ENCODE measurements at places on chromosomes 1 and 21. TPM values are rescaled to one million over a fixed set of nuclear protein-coding genes. Genes with fewer than 3 reads are reported as not detected.

GRCh38 chr1:30758785-30759380, 1.3 kb upstream of the LAPTM5 start:
- DNase-seq: peak; percentile 31

PDE4DIP gene
- total RNA-seq: 24.7 TPM

DNA sequence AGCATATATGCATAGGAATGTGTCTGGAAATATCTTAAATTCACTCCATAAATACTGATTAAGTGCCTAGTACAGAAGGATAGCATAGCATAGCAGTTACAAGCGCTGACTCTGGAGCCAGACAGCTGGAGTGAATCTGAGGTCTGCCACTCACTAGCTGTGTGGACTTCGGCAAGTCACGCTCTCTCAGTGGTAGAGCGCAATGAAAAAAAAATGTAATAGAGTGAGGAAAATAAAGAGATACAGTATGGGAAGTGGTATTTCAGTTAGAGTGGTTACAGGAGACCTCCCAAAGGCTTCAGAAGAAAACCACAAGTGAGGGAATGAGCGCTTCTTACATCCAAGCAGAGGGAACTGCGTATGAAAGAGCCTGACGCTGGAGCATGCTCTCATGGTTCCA, 338.9 kb upstream of the PRMT6 start:
- DNase-seq: no peak

DNA sequence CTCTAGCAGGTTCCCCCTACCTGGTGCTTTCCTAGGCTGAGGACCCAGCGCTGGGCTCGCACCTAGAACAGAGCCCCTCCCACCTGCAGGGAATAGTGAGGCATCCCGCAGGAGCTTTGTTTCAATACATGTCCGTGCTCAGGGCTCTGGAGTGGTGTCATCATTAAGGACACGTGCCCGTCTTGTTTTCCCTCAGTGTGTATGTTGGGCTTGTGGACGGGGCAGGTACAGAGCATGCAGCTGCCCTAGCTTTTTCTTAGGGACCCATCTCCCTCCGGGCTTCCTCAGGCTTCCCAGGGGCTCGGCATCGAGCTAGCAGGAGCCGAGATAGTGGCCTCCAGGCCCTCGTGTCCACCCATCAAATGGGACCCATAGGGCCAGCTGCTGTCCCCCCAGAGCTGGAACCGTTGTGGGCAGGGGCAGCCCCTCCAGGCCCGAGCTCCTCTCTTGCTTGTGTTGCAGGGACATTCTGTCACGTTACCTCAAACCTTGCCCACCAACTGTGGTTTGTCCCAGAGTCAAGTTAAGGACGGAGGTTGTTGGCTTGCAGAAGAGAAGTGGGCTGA, 3.9 kb downstream of the TMEM201 start:
- no peak for DNase-seq

GRCh38 chr1:232673256-232673655, 43.3 kb upstream of the SIPA1L2 start:
- no peak for DNase-seq

GRCh38 chr1:76291737-76292136, 217.2 kb downstream of the ST6GALNAC3 start:
- DNase-seq: no peak

GRCh38 chr21:18443701-18444100, 40.1 kb upstream of the TMPRSS15 start:
- no peak for DNase-seq

- peak; percentile 41 for DNase-seq
Measured at GRCh38 chr21:28776251-28776650, 216.4 kb downstream of the LTN1 start.

- peak; percentile 93 for DNase-seq
Measured at GRCh38 chr1:112605633-112606327, 13.2 kb downstream of the ST7L start.

GRCh38 chr1:83006271-83006670, 992.7 kb downstream of the TTLL7 start:
- DNase-seq: no peak

DNA sequence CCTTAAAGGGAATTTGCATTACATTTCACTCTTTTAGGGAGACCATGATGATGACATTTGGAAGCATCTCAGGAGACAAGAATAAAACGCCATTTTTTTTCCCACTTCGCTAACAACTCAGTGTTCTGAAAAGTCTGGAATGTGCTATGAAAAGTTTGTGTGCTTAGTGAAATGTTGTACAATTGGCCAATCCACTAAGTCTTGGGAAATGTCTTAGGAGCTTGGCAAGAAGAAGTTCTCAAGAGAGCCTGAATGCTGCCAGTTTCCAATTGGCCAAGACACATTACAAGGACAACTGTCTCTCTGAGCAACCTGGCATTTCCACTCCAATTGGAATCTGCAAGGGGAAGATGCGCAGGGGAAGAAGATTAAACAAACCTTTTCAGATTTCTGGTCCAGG, 401.8 kb downstream of the RWDD3 start:
- no peak for DNase-seq

GRCh38 chr1:197041486-197042353, 25.3 kb downstream of the F13B start:
- no peak for DNase-seq

DNA sequence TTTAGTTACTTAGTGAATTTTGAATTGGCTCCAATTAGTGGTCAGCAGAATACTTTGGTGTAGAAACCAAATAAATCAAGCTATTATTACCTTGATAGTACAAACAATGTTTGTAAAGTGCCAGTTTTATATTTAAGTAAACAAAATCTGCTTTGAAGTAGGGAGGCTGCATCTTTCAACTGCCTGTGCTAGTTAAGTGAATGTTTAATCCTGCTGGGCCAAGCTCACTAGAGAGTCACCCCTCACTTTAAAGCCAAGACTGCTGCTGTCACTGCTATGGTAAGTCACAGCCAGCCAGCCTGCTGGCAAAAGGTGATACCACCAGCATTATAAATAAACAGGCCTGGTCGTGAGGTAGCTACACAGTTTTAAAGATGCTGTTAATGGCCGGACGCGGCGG, 10.3 kb upstream of the CFAP126 start:
- DNase-seq: no peak

DNA sequence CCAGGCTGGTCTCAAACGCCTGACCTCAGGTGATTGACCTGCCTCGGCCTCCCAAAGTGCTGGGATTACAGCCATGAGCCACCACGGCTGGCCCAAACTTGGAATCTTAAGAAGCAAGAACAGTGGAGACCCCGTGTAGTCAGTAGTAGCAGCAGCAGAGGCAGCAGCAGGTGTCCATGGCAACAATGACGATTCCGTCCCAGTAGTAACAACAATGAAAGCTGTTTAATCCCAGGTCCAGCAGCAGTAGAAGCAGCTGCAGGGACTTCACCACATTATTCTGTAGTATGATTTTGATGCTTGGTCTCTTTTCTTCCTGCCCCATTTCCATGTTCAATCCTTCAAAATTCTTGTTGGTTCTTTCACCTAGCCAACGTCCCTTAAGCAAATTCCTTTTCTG, 69.6 kb upstream of the KCTD3 start:
- no peak for DNase-seq

TRIM67 gene
- not detected for total RNA-seq

DNA sequence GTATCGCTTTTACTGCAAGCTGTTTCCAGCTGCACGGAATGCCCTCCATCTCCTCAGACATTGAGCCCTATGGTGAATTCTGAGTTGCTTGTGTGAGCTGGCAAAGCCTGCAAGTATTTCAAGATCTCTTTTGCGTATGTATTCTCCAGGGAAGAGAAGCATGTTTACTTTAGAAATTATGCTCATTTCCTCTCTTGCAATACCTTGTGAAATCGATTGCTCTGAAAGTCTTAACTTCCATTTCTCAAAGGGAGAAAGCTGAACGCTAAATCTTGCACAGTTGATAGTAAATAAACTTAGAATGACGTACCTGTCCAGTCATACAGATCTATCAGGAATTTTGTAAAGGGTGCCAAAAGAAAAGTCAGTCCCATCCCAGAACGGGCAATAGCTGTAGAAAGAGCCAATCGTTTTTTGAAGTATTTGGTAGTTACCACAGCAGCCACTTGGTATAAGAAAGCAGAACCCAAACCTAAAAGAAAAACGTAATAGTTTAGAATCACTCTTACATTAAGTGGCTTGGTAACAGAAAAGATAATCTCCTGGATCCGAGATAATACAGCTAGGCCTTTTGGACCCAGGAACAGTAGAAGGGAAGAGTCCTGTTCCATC, 10.0 kb downstream of the SLC16A4 start:
- peak; percentile 41 for DNase-seq

DNA sequence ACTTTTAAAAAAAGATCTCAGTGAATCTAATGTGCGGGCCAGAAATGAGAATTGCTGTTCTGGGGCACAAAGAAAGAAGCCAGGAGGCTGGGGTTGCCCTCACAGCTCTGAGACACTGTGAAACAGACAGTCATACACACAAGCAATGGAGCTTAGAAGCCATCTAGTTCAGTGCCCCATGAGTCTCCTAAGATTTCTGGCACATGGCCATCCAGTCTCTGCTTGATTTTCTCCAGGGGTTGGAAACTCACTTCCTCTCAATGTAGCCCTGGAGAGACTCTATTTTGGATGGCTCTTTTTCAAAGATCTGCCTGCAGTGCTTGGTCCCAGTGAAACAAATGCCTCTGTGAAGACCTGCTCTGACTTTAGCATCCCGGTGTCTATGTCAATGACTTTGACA, 38.6 kb downstream of the KCNN3 start:
- no peak for DNase-seq

- DNase-seq: peak; percentile 39
Measured at GRCh38 chr1:93525431-93525830, 77.5 kb downstream of the FNBP1L start.

GRCh38 chr1:67743072-67743725, 58.2 kb downstream of the GADD45A start:
- DNase-seq: no peak

- no peak for DNase-seq
Measured at GRCh38 chr21:34962586-34963222, 86.4 kb downstream of the RUNX1 start.

GRCh38 chr1:203544978-203545816, 51.2 kb downstream of the OPTC start:
- DNase-seq: peak; percentile 43

DNA sequence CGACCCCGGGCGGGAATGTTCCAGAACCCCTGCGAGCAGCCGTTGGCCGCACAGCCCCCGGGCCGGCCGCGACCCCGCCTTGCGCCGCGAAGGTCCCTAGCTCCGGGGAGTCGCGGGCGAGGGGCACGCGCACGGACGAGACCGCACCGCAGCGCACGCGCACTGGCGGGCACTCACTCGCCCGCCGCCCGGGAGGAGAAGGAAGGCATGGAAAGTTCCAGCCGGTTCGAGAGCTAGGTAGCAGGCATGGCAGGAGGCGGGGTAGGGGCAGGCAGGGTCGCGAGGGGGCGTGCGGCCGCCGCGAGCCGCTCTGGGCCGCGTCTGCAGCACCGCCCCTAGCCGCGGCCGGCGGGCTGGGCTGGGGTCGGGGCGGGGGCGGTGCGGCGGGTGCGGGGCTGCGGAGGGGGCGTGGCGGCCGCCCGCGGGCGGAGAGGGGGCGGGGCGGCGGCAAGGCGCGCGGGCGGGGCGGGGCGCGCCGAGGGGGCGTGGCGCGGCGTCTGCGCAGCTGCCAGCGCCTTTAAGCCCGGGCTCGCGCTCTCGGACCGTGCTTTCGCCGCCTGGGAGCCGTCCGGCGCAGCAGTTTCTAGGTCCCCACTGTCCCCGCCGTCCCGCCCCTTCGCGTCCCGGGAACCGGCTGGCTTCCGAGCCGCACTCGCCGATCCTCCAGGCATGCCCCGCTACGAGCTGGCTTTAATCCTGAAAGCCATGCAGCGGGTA, at the start of the genes MRPS6 and SLC5A3:
MRPS6 (plus strand) TSS at position 547 of the 717 bp plus-strand sequence; CDS start at position 670, 123 bp downstream.
SLC5A3 (plus strand) TSS at position 547 of the 717 bp plus-strand sequence. CDS start 21,621 bp downstream, outside the sequence.
- peak; percentile 51 for DNase-seq

CYP4Z1 gene
- not detected for total RNA-seq

DNA sequence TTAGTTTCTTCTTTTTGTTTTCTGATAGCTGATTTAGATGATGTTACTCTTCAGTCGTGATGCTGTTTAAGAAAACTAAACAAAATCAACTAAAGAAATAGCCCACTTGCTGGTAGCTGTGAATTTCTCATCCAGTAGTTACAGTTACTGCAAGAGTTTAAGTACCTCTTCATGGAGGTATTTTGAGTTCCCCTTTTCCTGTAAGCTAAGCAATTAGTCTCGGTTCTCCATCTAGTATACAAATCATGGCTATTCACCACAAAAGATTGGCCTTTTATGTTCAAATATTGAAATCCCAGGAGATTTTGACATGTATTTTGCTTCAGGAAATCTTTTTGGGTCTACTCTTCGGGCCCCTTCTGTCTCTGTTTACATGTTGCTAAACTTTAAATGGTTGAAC, 31.1 kb downstream of the HUNK start:
- DNase-seq: no peak

REN gene
- 0.26 TPM for total RNA-seq

NR1I3 gene
- total RNA-seq: not detected

- no peak for DNase-seq
Measured at GRCh38 chr21:19608101-19608621, 1204.6 kb upstream of the TMPRSS15 start.

GRCh38 chr21:41641821-41642701, 124.8 kb downstream of the RIPK4 start:
- DNase-seq: peak; percentile 89

DNA sequence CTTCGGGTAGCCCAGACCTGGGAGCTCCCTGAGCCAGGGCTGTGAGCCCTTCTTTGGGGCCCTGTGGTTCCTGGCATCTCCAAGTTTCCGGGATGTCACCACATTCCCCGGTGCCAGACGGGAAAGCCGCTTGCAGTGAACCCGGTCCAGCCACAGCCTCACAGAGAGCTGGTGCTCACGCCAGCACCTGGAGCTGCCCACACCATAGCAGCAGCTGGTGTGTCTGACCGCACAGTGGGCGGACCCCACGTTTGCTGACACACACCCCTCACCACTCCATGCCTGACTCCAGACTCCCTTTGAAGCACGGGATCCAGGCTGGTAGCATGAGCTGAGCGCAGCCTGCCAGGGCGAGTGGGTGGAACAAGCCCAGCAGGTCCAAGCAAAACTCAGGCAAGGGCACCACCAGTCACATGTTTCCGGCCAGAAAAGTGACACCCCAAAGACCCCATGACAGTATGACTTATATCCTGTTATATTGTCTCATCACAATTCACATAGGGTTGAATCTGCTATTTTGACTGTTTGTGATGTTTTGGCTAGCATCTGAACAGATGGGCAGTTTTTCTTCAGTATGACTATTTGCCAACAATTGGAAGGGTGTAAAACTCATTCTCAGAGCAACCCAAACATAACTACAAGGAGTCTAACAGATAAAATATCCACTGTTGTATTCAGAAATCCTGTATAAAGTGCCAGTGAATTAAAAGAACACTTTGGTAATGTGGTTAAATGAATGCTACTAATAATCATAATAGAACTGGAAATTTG, 285.4 kb downstream of the SMYD3 start:
- no peak for DNase-seq

FAM72B gene
- not detected for total RNA-seq

LCE2A gene
- not detected for total RNA-seq

- no peak for DNase-seq
Measured at GRCh38 chr21:44375761-44376241, 22.4 kb downstream of the TRPM2 start.

ACOT11 gene
- total RNA-seq: 6.0 TPM

KRTCAP2 gene
- 133 TPM for total RNA-seq

ERVH48-1 gene
- not detected for total RNA-seq

ALDH4A1 gene
- total RNA-seq: 15.8 TPM

DNA sequence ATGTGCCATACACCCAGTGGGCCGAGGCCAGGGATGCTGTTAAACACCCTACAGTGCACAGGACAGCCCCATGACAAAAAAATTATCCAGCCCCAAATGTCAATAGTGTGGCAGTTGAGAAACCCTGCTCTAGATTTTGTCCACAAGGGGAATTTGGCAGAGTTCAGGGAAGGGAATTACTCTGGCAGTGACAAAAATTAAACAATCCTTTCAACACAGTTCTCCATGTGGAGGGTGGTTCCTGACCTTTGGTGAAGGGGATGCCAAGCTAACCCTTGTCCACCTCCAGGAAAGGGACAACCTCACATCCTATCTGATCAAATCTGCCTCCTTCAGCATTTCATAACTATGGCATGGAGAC, 28.4 kb upstream of the CD84 start:
- DNase-seq: no peak
